ENCODE measurements at places on chromosomes 5 and 9.

GRCh38 chr9:82721593-82721992, 341.3 kb downstream of the RASEF start:
- DNase-seq: no peak

DNA sequence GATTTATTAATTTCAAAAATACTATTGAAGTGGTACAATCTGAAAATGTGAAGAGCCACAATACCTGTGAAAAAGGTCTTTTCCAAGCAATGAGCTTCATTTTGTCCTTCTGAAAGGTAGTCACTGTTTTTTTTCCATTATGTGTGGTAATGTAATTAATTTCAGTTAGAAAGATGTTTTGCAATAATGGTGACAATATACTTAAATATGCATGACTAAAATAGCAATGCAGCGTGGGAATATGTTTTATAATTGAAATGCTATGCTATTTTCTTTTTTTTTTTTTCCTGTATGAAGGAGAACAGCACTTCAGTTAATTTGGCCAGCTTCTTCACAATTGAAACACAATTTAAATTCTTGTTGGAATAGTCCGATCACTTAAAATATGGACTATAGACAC, 41.9 kb downstream of the NPR3 start:
- DNase-seq: no peak

DNA sequence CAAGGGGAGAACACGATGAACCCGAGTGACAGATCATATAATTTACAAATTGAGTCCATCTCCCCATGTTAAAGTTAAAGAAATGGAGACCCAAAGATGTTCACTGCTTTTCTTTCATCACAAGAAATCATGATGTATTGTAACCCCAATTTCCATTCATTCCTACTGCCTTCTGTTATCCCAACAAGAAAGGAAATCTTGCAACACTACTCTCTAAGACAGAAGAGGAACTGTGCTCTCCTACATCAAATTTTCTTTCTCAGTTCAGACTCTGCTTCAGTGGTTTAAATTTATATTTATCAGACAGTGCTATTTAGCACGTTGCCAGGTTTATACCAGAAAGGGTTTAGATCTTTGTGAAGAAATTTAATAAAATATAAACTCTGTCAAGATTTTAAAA, 83.8 kb upstream of the RASA1 start:
- no peak for DNase-seq

DNA sequence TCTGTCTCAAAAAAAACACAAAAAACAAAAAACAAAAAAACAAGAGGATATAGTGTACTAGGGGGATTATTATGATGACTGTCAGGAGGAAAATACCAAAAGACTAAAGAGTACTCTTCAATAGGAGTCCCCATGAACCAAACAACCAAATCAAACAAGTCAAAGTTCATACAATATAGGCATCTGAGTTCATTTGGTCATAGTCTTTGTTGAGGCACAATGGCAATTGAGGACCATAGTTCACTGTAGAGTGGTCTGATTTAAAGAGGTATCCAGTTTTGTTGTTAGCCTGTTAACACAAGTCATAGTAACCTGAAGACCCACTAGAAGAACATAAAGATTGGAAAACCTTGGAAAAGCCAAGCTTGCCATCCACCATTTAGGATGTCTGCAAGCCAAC, 11.3 kb upstream of the UBTD2 start:
- no peak for DNase-seq
